NCI-H460 (cell line): ENCODE measurements at places on chromosomes 13 and 19. TPM values are rescaled to one million over a fixed set of nuclear protein-coding genes. Genes with fewer than 3 reads are reported as not detected.

Gene CGB1
- total RNA-seq = not detected in 2 replicates

Gene CDC42EP5
- 0.17 TPM in 1 of 2 replicates, not detected in the other for total RNA-seq

Gene NBEA
- total RNA-seq = 4.2 and 5.0 TPM in 2 replicates

Gene RFPL4AL1
- not detected in 2 replicates for total RNA-seq

Gene COL5A3
- total RNA-seq = 0.06 and 0.12 TPM in 2 replicates

Gene C19orf85
- not detected in 2 replicates for total RNA-seq

Gene CRX
- not detected in 2 replicates for total RNA-seq

Gene AP1M1
- total RNA-seq = 38.0 and 43.4 TPM in 2 replicates

GRCh38 chr19:51271067-51271466, 20.2 kb downstream of the SIGLECL1 start:
- no peak for DNase-seq

DNA sequence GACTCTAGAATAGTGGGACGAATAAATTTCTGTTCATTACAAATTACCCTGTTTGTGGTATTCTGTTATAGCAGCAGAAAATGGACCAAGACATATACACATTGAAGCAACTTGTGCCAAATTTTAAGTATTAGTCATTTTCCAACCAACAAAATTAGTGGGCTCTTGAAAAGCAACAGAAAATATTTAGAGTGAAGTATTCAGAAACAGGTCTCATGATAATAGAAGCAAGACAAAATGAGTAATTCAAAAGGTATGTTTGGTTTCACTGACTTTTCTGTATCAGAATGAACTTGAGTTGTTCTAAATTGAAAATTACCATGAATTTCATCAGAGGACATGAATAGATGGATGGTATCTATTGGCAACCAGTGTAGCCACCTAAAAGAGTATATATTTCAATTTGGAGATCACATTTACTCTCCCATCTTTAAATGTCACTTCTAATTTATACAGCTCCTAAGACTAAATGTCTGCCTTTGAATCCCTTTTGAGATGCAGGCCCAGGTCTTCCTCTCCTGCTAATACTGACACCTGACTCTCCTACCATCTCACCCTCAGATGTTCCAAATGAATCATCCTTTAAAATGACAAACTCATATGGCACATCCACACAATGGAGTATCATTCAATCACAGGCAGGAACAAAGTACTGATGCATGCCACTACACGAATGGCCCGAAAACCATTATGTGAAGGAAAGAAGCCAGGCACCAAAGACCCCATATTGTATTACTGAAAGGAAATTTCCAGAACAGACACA, 40.7 kb upstream of the DOCK9 start:
- DNase-seq = no peak

- DNase-seq = no peak
Measured at GRCh38 chr19:16355293-16356043, 30.8 kb downstream of the KLF2 start.

- DNase-seq = no peak
Measured at GRCh38 chr19:30476997-30477396, 104.8 kb downstream of the ZNF536 start.

- DNase-seq = no peak
Measured at GRCh38 chr13:109645831-109646230, 140.6 kb downstream of the IRS2 start.

GRCh38 chr19:18551631-18552030, 6.0 kb upstream of the KXD1 start:
- DNase-seq = no peak

DNA sequence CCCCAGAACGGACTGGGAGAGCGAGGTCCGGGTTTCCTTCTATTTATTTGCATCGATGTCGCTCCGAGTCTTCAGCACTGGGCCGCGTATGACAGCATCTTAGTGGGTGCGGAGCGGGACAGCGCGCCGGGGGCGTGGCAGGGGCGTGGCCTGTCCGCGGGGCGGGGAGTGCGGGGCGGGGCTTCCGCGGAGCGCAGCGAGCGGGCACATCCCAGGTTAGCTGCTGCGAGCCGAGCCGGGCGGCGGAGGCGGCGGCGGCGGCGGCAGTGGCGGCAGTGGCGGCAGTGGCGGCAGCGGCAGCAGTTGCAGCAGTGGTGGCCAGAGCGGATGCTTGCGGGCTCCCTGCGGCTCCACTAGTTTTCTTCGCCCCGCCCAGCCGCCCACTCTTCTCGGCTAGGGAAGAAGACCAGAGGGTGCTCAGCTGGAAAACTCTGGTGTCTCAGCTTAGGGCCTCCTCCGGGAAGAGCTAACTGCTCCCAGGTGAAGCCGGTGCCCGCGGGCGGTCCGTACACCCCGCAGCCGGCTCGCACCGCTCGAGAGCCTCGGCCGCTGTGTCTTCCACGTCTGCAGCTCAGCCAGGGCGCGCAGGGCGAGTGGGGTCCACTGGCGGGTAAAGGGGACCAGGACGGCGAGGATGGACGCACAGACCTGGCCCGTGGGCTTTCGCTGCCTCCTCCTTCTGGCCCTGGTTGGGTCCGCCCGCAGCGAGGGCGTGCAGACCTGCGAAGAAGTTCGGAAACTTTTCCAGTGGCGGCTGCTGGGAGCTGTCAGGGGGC, at the start of gene GPC5:
Gene GPC5, plus strand, starts transcription at position 209 of the 776 bp plus-strand sequence.
- DNase-seq = peak; percentile 60

DNA sequence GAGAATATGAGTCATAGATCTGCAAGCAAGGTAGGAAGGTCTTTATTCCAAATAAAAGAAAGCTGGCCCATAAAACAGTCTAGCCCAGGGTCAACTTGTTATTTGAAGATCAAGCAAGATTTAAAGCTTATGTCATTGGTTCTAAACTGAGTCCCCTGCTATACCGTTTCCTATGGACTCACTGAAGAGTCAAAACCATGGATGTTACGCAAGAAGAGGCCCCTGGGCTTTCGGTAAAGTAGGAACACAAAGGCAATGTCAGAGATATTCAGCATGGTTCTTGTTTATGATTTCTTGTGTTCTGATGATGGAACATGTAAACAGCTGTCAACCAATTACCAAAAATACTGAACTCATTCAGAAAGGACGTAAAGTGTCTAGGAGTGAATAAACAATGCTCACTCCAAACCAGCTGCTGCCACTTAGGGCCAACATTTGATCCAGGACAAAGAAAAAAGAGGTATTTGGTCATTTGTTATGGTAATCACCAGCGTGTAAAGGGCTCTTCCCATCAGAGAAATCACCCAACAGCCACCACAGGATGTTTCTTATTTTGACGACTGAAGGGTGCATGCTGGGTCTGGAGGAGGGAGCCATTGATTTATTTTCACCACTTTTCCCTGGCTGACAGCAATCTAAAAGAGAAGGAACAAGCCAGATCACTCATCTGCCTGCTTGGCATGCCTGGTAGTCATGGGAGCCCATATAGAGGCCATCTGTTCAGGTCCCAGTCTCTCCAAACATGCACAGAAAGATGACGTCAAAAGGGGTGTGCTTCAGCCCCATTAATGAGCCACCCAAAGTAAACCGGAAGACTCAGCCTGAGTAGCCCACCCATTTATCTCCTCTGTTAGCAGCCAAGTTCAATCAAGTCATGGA, 68.3 kb downstream of the FGF14 start:
- no peak for DNase-seq

DNA sequence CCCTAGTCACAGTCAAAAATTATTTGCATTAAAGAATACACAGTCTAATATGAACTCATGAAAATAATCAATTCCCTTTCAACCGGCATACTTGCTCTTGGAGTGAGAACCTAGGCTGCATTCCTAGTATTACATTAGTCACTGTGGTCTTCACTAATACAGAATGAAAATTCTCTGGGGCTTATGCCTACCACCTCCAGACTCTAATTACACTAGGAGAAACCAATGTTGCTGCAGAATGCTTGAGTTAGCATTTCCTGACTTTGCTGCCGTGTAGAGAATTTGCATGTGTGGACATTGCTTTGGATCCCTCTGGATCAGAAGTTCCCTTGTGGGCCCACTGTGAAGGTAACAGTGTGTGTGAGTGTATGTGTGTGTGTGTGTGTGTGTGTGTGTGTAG, 87.8 kb downstream of the CCNA1 start:
- DNase-seq = no peak

DNA sequence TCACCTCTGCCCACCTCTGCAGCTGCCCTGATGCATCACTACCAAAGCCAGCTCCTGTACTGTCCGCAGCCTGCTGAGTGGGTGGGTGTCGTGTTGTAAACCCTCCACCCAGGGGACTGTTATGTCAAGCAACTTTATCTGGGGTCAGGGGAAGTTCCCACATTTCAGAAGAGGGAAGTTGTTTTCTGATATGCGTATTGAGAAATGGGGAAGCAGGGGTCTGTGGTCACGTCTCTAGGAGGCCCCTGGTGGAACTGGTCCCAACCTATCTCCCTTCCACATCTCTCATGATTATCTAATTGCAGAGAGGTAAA, 31.2 kb downstream of the CLEC17A start:
- no peak for DNase-seq

- no peak for DNase-seq
Measured at GRCh38 chr19:29760752-29761502, 45.9 kb upstream of the C19orf12 start.

DNA sequence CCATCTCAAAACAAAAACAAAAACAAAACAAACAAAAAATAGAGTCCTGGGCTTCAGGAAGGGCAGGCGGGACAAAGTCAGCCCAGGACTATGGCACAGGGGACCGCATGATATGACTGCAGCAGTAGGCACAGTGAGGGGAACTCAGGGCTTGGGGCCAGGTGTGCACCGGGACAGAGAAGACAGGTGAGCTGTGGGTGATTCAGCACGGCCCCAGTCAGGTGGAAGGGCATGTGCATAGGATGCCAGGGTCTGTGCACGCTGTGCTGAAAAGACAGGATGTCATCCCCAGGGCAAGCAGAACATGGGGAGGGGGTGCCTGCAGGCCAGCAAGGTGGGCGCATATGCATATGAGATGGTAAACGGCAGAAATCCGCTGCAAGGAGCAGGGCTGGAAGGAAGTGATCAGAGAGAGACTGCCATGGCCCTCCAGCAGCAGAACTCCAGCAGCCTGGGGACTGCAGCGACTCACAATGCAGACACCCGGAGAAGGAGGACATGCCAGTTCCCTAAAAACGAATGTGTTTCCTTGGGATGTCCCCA, 15.0 kb downstream of the EPS15L1 start:
- no peak for DNase-seq

GRCh38 chr19:9799162-9799561, 19.7 kb downstream of the FBXL12 start:
- no peak for DNase-seq

GRCh38 chr13:101988140-101988539, 413.7 kb downstream of the FGF14 start:
- no peak for DNase-seq

DNA sequence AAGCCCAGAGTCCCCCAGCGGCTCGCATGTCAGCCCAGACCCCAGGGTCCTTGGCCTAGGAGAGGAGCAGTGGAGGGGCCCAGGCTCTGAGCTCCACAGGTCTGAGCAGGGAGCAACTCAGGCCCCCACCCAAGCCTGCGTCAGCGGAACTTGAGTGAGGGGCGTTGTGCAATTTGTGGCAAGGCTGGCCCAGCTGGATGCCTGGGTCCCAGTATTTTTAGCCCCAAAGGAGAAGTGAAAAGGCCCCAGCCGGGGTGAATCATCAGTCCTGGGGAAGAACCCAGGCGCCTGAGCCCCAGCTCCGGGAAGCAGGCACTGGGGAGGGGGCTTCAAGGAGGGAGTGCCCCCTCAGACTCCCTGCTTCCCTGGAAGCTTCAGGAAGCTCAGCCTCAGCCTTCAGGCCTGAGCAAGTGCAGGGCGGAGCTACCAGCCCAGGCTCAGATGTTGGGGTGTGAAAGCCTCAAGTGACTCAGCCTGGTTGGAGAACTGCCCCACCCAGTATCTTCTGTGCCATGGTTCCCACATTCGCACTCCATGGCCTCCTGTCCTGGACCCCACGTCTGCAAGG, 7.2 kb downstream of the MED29 start:
- peak; percentile 83 for DNase-seq

DNA sequence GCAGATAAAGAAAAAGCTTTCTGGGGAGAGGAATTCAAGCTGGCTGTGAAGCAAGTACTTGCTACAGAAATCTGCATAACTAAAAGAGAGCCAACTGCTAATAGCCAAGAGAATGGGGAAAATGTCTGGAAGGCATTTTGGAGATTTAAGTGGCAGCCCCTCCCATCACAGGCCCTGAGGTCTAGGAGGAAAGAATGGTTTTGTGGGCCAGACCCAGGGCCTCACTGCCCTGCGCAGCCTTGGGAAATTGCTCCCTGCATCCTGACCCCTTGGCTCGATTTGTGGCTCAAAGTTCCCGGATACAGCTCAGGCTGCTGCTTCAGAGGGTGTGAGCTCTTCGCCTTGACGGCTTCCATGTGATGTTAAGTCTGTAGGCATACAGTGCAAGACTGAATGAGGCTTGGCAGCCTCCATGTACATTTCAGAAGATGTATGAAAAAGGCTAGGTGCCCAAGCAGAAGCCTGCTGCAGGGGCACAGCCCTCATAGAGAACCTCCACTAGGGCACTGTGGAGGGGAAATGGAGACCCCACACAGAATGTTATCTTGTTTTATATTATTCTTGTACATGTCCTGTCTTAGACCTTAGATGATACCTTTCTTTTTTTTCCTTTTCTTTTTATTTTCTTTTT, 34.4 kb downstream of the MZT1 start:
- DNase-seq = no peak

DNA sequence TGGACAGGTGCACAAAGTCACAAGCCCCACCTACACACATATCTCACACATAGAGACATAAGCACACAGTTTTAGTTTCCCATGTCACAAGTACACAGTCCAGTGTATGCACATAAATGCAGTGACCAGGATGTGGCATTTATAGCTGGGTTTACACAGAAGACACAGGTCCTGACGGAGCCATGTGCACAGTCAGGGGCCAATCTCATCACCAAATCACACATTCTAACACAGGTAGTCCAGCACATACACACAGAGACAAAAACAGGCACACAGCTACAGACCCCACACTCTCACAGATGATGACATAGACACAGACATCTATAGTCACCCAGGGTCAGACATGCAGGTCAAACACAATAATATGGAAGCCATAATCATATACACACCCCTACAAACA, 2.1 kb downstream of the NUMBL start:
- DNase-seq = no peak

GRCh38 chr19:1584500-1585242, 8.0 kb downstream of the MBD3 start:
- DNase-seq = no peak

GRCh38 chr19:47881757-47882156, 4.4 kb downstream of the SULT2A1 start:
- DNase-seq = no peak

- no peak for DNase-seq
Measured at GRCh38 chr19:33366897-33367296, 6.6 kb upstream of the CEBPG start.

GRCh38 chr19:948842-949496, 23.1 kb downstream of the ARID3A start:
- DNase-seq = no peak

- DNase-seq = no peak
Measured at GRCh38 chr13:113537205-113537604, 46.7 kb upstream of the DCUN1D2 start.

DNA sequence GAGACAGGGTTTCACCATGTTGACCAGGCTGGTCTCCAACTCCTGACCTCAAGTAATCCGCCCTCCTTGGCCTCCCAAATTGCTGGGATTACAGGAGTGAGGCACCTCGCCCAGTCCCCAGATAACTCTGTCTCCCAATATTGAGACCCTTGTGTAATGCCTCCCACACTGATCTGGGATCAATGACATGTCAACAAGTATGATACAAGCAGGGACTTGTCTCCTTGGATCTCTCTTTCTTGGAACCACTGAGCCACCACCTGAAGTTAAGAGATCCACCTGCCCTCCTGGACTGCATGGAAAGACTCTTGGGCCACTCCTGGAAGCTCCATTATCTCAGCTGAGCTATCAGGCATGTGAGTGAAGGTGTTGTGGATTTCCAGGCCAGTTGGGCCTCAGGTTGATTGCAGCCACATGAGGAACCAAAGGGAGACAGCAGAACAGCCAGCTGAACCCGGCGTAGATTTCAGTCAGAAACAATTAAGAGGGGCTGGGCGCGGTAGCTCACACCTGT, 15.1 kb downstream of the NFKBID start:
- DNase-seq = no peak
